ENCODE measurements at places on chromosomes 2 and 18.

GRCh38 chr2:151830961-151831360 is 2.7 kb upstream of the ARL5A start:
- DNase-seq, result no peak

DNA sequence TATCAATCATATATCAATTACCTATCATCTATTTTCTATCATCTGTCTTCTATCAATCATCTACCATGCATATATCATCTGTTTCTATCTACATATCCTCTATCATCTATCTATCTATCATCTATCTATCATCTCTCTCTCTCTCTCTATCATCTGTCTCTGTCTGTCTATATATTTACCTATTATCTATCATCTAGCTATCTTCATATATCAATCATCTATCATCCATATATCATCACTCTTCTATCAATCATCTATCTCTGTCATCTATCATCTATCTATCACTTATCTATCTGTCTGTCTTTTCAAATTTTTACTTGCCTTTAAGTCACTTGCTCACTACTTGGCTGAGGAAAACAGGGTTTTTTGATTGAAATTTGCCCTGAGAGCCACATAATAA is 592.3 kb downstream of the DCDC2C start:
- no peak for DNase-seq

GRCh38 chr2:138329591-138329990 is 172.0 kb upstream of the SPOPL start:
- no peak for DNase-seq

GRCh38 chr18:37231251-37231650 is 334.3 kb downstream of the CELF4 start:
- no peak for DNase-seq

GRCh38 chr18:65527879-65528633 is 222.8 kb upstream of the CDH7 start:
- no peak for DNase-seq

DNA sequence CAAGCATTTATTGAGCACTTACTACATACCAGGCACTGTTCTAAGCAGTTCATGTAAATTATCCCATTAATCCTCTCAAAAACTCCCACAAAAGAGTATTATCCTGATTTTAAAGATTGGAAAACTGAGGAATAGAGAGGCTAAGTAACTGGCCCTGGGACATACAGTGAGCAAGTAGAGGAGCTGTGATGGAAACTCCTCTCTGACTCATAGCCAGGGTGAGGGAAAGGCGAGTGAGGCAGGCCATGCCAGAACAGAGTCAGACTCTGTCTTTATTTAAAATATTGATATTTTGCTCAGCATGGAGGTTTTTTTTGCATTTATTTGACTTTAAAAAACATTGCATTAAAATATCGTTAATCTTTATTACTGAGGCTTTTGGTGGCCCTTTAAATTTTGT is 208.0 kb downstream of the LOXHD1 start:
- DNase-seq, result no peak

- DNase-seq, result no peak
Observed at GRCh38 chr2:65580824-65581223, 148.4 kb upstream of the SPRED2 start.

- no peak for DNase-seq
Observed at GRCh38 chr2:16409849-16410248, 255.8 kb downstream of the CYRIA start.
